ENCODE measurements at places on chromosomes 4 and X. TPM values are rescaled to one million over a fixed set of nuclear protein-coding genes. Genes with fewer than 3 reads are reported as not detected.

DNA sequence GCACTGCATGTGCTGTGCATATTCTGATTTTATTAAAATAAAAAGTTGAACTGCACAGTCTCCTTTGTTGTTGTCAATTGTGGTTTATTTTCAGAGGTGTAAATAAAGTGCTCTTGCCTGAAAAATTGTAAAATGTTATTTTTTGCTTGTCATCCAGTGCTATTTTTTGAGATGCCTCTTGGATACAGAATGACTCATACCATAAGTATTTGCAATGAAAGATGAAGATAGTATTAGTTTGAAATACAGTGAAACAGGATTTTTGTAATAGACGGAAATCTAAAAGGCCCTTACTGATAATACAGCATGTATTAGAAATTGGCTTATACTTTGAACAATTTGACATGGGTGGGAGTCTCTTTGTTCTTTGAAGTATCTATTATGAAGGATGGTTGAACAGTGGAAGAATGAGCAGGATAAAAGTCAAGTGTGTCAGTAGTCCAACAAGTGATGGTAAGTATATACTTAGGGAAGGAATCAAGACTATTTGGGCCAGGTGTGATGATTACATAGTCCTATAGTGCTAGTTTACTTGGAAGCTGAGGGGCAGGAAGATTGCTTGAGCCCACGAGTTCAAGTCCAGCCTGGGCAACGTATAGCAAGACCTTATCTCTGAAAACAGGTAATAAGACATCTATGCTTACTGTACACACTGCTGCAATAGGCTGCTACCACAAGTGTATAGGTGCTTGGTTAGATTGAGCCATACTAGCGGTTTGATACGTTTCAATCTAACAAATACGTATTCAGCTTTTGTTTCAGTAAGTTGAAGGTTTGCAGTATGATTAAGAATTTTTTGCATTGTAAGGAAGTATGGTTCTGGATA, 16.4 kb downstream of the DDX3X start:
- no peak for DNase-seq

GRCh38 chrX:40853004-40853815, 117.9 kb upstream of the MED14 start:
- no peak for DNase-seq

- no peak for DNase-seq
Measured at GRCh38 chrX:24550166-24550565, 85.1 kb downstream of the PDK3 start.

NIPAL1 gene
- polyA plus RNA-seq = 6.6 TPM

S100G gene
- polyA plus RNA-seq = not detected

Data from sigmoid colon (tissue), 7 donors.